ENCODE measurements at places on chromosomes 5 and 9. TPM values are rescaled to one million over a fixed set of nuclear protein-coding genes. Genes with fewer than 3 reads are reported as not detected.

GRCh38 chr5:13503017-13503416, 441.5 kb downstream of the DNAH5 start:
- no peaks in the 10 kb centered on the region for H3K36me3 ChIP-seq
- no peak for DNase-seq
- no peak overlapping the region for H3K27ac ChIP-seq
- H3K27me3 ChIP-seq = no peaks in the 10 kb centered on the region

- no peak overlapping the region for H3K27ac ChIP-seq
- no peaks in the 10 kb centered on the region for H3K36me3 ChIP-seq
- H3K4me3 ChIP-seq = no peak overlapping the region
- no peaks in the 10 kb centered on the region for H3K4me1 ChIP-seq
Observed at GRCh38 chr5:146818822-146819221, 59.7 kb downstream of the PPP2R2B start.

GRCh38 chr5:129591508-129592160, 131.5 kb downstream of the ADAMTS19 start:
- H3K27ac ChIP-seq = no peak overlapping the region
- no peak overlapping the region for H3K4me3 ChIP-seq

DNA sequence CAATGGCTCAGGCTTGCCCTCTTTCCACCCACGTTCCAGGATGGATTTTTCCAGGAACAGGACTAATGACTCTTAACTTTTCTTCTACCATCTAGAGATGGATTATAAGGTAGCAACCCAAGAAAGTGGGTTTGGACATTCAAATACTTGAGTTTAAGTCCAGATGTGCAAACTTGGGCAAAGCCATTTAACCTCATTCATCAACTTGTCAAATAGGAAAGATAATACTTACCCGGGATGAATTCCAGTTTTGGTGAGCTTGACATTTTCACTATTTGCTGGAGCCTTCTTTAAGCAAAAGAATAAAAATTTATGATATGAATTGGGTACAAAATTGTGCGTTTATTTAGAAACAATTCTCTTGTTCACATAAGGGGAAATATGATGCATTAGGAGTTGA, 44.3 kb upstream of the ZBED3 start:
- H3K27me3 ChIP-seq = no peaks in the 10 kb centered on the region
- DNase-seq = no peak
- no peak overlapping the region for H3K27ac ChIP-seq
- no peak overlapping the region for H3K4me3 ChIP-seq
- peaks cover 20% of the 10 kb centered on the region for H3K4me1 ChIP-seq
- H3K36me3 ChIP-seq = no peaks in the 10 kb centered on the region

GRCh38 chr5:96083361-96083881, 121.8 kb upstream of the ELL2 start:
- no peaks in the 10 kb centered on the region for H3K36me3 ChIP-seq
- H3K4me1 ChIP-seq = peaks cover 7% of the 10 kb centered on the region
- H3K27ac ChIP-seq = no peak overlapping the region
- H3K4me3 ChIP-seq = no peak overlapping the region

DNA sequence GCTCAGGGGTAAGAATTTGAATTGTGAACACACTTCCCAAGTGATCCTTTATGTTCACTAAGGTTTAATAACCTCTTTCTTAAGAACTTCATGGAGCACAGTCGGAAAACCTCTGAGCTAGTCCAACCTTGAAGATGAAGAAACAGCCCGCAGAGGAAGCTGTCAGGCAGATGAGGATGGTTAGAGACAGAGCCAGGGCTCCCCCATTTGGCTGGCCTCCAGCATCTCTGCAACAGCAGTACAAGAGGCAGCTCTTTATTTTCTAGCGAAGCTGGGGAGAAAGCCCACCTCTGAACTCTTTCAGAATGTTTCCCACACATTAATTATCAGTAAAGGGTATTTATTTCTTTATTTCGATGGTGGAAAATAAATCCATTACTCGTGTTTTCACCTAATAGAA, 350.8 kb downstream of the DMRT2 start:
- DNase-seq = no peak
- no peaks in the 10 kb centered on the region for H3K4me1 ChIP-seq
- no peak overlapping the region for H3K4me3 ChIP-seq
- H3K27ac ChIP-seq = no peak overlapping the region

DNA sequence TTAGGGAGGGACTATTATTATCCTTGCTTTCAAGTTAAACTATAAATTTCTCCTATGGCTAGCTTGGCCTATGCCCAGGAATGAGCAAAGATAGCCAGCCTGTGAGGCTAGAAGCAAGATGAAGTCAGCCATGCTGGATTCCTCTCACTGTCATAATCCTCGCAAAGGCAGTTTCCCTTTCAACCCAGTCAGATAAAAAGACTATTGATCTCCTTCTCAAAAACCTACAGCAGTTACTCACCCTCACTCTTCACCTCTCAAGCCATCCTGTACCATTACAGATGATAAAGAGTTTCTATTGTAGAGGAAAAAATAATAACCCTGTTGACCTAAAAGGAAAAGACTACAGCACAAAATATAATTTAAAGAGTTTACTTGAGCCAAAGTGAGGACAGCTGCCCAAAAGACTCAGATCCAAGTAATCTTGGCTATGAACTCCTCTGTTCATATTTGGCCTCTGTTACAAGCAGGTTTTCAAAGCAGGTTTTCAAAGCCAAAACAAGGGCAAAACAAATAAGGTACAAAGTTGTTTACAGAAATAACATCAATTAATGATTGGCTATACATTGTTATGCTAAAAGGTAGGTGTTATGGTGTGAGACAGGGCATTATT, 41.7 kb downstream of the KCNV2 start:
- DNase-seq = no peak
- no peak overlapping the region for H3K4me3 ChIP-seq
- no peaks in the 10 kb centered on the region for H3K36me3 ChIP-seq

- DNase-seq = no peak
- H3K4me1 ChIP-seq = peaks cover 5% of the 10 kb centered on the region
- no peak overlapping the region for H3K4me3 ChIP-seq
- H3K36me3 ChIP-seq = no peaks in the 10 kb centered on the region
- no peaks in the 10 kb centered on the region for H3K27me3 ChIP-seq
Observed at GRCh38 chr5:178526773-178527457, 63.3 kb downstream of the COL23A1 start.

- no peak overlapping the region for H3K4me3 ChIP-seq
- no peaks in the 10 kb centered on the region for H3K27me3 ChIP-seq
- H3K4me1 ChIP-seq = no peaks in the 10 kb centered on the region
- no peak for DNase-seq
- no peaks in the 10 kb centered on the region for H3K36me3 ChIP-seq
- H3K27ac ChIP-seq = no peak overlapping the region
Observed at GRCh38 chr9:18947892-18948339, 85.1 kb downstream of the SAXO1 start.

GRCh38 chr9:20553558-20554149, 68.6 kb downstream of the MLLT3 start:
- H3K4me3 ChIP-seq = no peak overlapping the region
- H3K27ac ChIP-seq = no peak overlapping the region
- H3K4me1 ChIP-seq = peaks cover 5% of the 10 kb centered on the region
- H3K36me3 ChIP-seq = no peaks in the 10 kb centered on the region
- no peaks in the 10 kb centered on the region for H3K27me3 ChIP-seq

DNA sequence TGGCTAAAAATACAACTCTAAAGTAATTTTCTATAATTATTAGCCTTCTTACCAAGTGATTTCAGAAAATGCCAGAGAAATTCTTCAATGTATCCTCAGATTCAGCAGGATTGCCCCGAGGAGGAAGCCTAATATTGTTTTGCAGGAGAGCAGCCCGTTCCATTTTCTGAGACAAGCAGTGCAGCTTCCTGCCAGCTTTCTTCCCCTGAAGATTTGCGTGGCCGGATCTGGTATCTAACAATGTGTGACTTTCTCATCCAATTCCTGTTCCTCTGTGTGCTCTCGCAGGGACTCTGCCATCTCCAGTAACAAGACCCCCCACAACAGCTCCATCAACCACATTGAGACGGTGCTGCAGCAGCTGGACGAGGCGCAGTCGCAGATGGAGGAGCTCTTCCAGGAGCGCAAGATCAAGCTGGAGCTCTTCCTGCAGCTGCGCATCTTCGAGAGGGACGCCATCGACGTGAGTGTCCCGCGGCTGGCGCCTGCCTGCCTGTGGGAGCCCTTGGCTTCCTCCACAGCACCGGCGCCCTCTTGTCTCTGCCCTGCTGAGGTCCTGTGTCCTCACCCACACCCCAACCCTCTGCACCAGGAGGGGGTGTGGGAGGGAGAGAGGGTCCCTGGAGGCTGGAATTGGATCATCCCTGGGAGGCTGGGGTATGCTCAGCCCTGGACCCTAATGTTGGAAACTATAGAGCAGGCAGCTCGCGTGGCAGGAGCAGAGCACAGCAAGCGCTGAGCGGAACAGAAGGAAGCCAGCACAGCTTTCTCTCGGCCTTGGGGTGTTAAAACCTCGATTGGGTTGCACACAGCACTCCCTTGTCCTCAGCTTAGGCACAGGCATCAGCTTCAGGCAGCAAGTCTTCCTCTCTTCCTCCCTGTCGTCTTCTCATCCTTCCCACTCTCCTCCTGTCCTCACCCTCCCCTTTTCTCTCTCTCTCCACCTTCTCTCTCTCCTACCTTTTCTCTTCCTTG, 216.2 kb downstream of the TRIO start:
- no peak overlapping the region for H3K4me3 ChIP-seq
- peaks cover 47% of the 10 kb centered on the region for H3K36me3 ChIP-seq
- DNase-seq = no peak

GRCh38 chr9:18472841-18473251, 1.1 kb upstream of the ADAMTSL1 start:
- H3K27me3 ChIP-seq = no peaks in the 10 kb centered on the region
- H3K4me1 ChIP-seq = peaks cover 17% of the 10 kb centered on the region
- H3K27ac ChIP-seq = no peak overlapping the region
- no peak overlapping the region for H3K4me3 ChIP-seq
- no peak for DNase-seq

- no peak overlapping the region for H3K4me3 ChIP-seq
- no peaks in the 10 kb centered on the region for H3K27me3 ChIP-seq
- peaks cover 2% of the 10 kb centered on the region for H3K4me1 ChIP-seq
- no peaks in the 10 kb centered on the region for H3K36me3 ChIP-seq
- no peak for DNase-seq
- H3K27ac ChIP-seq = no peak overlapping the region
Observed at GRCh38 chr9:109967651-109968642, 187.9 kb downstream of the PALM2AKAP2 start.

OGN gene
- 0.97 TPM for total RNA-seq

ELL2 gene
- 102 TPM for total RNA-seq

KIF24 gene
- total RNA-seq = 0.98 TPM

PTGES gene
- total RNA-seq = 25.9 TPM

SLC6A3 gene
- total RNA-seq = not detected

PCDHB5 gene
- total RNA-seq = 3.1 TPM
